ENCODE measurements at places on chromosomes 5 and 9. TPM values are rescaled to one million over a fixed set of nuclear protein-coding genes. Genes with fewer than 3 reads are reported as not detected.

NFX1 gene
- 8.8 TPM for polyA plus RNA-seq

SPAG8 gene
- 2.1 TPM for polyA plus RNA-seq

NDOR1 gene
- 10.3 TPM for polyA plus RNA-seq

DNA sequence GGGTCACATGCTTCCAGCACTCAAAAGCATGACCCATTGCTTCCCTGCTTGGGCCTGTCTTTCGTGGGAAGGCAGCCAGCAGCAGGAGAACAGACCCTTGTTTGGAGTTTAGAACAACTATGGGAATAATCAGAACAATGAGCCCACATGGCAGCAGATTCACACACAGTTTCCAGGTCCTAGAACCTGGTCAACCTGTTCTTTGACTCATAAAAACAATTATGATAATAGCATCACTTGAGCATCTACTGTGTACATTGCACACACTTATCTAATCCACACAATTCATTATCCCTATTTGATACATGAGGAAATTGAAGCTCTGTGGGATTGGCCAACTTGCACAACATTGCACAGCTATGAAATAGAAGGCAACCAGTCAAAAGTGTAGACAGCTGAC lies 41.7 kb downstream of the KLF4 start:
- H3K36me3 ChIP-seq: no peaks in the 10 kb centered on the region
- DNase-seq: no peak
- H3K27ac ChIP-seq: no peak overlapping the region

- no peak overlapping the region for H3K27ac ChIP-seq
- H3K4me3 ChIP-seq: no peak overlapping the region
- H3K27me3 ChIP-seq: no peaks in the 10 kb centered on the region
- no peak for DNase-seq
- H3K4me1 ChIP-seq: no peaks in the 10 kb centered on the region
Measured at GRCh38 chr5:9716838-9717281, 86.7 kb upstream of the TAS2R1 start.

GRCh38 chr9:117521293-117521692 lies 106.4 kb upstream of the ASTN2 start:
- H3K4me1 ChIP-seq: no peaks in the 10 kb centered on the region
- no peak for DNase-seq
- H3K27ac ChIP-seq: no peak overlapping the region
- no peak overlapping the region for H3K4me3 ChIP-seq

GRCh38 chr5:61397937-61398336 lies 65.9 kb downstream of the ZSWIM6 start:
- DNase-seq: no peak
- no peaks in the 10 kb centered on the region for H3K36me3 ChIP-seq
- no peak overlapping the region for H3K27ac ChIP-seq
- H3K4me3 ChIP-seq: no peak overlapping the region
- H3K4me1 ChIP-seq: no peaks in the 10 kb centered on the region

DNA sequence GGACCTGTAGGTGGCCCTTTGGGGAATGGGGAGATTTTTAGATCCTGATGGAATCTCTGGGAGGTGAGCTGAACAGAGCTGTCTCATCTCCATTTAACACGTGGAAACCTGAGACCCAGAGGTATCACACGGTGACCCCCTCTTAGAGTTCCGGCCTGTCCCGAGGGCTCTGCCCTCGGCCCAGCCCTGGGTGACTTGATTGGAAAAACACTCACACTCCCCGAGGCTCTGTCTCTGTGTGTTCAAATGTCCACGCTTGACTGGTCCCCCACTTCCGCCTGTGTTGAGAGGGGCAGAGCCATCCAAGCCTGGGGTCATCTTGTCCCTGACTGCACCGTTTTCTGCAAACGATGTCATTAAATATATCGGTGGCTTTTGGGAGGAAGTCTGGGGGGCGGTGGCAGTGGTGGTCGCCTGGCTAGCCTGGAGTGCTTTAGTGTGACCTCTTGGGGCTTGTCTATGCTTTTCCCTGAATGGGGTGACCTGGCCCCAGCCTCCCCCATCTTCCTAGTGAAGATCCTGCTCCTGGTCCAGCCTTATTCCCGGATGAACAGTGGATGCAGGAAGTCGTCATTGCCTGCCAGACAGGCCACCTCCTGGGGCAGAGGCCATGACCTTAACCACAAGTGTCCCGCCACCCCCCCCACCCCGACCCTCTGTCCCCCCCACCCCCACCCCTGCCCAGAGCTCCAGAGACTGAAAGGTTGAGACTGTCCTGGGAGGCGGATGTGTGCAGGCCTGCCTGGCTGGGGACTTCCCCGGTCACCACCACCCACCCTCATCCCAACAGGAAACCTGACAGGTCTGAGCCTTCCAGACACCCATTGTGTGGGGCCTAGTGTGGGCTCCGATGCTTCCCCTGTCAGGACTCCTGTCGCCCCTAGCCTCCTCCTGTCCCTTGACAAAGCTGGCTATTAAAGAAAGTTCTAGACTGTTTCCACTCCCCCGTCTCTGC lies 5.3 kb upstream of the DAB2IP start:
- no peaks in the 10 kb centered on the region for H3K36me3 ChIP-seq
- peaks cover 7% of the 10 kb centered on the region for H3K4me1 ChIP-seq
- no peak overlapping the region for H3K4me3 ChIP-seq
- no peak overlapping the region for H3K27ac ChIP-seq
- H3K27me3 ChIP-seq: peaks cover 14% of the 10 kb centered on the region
- no peak for DNase-seq

Measured in immature natural killer cell (primary cell).